Central memory CD8-positive, alpha-beta T cell (primary cell): ENCODE measurements at places on chromosomes 2 and 18.

DNA sequence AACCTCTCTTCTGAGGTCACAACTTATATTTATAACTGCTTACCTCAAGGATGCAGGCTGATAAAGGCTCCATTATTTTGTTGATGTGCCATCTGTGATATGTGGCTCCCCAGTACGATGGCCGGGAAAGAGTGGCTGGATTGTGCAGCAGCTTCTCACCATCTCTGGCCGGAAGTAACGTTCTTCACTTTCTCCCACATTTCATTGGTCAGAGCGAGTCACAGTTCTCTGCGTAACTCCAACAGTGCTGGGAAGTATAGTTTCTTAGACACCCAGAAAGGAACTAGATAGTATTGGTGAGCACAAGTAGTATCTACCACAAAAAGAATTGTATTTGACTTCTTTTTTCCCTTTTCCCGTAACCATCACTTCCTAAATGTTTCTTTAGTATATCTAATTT lies 28.7 kb downstream of the ZSWIM2 start:
- H3K27ac ChIP-seq, result no peak overlapping the region
- DNase-seq, result no peak
- H3K4me3 ChIP-seq, result no peak overlapping the region

DNA sequence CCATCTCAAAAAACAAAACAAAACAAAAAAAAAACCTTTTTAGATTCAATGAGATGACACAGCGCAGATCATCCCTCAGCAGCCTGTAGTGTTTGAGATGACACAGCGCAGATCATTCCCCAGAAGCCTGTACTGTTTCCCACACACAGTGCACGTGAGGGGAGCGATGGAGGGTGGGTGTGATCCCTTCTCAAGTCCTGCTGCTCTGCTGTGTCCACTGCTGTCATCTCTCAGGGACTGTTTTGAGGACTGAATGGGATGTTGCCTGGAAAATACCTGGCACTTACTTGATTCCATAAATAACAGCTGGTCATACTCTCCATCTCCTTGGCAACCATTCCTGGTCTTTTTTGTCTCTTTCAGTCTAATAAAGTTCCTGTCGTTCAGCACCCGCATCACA lies 25.7 kb downstream of the TGOLN2 start:
- H3K27me3 ChIP-seq, result peaks cover 38% of the 10 kb centered on the region
- peaks cover 9% of the 10 kb centered on the region for H3K4me1 ChIP-seq
- H3K4me3 ChIP-seq, result no peak overlapping the region
- H3K27ac ChIP-seq, result no peak overlapping the region
- no peak for DNase-seq

GRCh38 chr2:101802329-101802728 lies 104.8 kb downstream of the MAP4K4 start:
- H3K27me3 ChIP-seq, result no peaks in the 10 kb centered on the region
- H3K4me1 ChIP-seq, result peaks cover 66% of the 10 kb centered on the region
- no peak for DNase-seq
- no peak overlapping the region for H3K27ac ChIP-seq
- H3K4me3 ChIP-seq, result no peak overlapping the region

DNA sequence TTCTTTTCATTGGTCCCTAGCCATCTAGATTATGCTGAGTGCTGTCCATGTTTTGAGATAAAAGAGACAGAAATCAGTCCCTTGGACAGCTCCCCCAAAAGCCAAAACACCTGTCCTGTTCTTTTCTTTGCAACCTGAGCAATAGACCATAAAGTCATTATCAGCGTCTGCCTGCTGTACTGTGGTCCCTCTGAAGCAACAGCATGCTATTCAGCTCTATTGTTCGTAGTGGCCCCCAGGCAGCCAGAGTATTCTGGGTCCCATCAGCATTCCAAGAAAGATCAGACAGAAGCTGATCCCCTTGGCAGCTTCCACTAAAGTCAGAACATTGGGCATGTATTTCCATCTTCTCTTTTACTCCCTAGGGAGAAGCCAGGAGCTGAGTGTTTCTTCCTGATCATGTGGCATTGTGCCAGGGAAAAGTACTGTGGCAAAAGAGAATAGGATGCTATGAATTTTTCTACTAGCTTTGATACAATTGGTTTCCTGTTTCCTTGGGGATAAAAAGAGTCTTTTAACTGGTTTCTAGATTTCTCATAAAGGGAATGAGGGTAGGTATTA lies 33.6 kb upstream of the ZSWIM2 start:
- no peaks in the 10 kb centered on the region for H3K27me3 ChIP-seq
- DNase-seq, result no peak
- no peaks in the 10 kb centered on the region for H3K36me3 ChIP-seq
- no peak overlapping the region for H3K4me3 ChIP-seq
